ENCODE measurements at places on chromosomes 6 and 20. TPM values are rescaled to one million over a fixed set of nuclear protein-coding genes. Genes with fewer than 3 reads are reported as not detected.

Gene ADGRF4
- not detected for total RNA-seq

Gene SSTR4
- total RNA-seq: not detected

Gene HTR1B
- not detected for total RNA-seq

Gene VWA7
- 2.9 TPM for total RNA-seq

Gene SIRPA
- total RNA-seq: 2.6 TPM

GRCh38 chr6:1244278-1244677 is 67.6 kb upstream of the FOXQ1 start:
- peaks cover 17% of the 10 kb centered on the region for H3K27me3 ChIP-seq
- no peak for DNase-seq
- no peaks in the 10 kb centered on the region for H3K4me1 ChIP-seq
- H3K4me3 ChIP-seq: no peak overlapping the region

DNA sequence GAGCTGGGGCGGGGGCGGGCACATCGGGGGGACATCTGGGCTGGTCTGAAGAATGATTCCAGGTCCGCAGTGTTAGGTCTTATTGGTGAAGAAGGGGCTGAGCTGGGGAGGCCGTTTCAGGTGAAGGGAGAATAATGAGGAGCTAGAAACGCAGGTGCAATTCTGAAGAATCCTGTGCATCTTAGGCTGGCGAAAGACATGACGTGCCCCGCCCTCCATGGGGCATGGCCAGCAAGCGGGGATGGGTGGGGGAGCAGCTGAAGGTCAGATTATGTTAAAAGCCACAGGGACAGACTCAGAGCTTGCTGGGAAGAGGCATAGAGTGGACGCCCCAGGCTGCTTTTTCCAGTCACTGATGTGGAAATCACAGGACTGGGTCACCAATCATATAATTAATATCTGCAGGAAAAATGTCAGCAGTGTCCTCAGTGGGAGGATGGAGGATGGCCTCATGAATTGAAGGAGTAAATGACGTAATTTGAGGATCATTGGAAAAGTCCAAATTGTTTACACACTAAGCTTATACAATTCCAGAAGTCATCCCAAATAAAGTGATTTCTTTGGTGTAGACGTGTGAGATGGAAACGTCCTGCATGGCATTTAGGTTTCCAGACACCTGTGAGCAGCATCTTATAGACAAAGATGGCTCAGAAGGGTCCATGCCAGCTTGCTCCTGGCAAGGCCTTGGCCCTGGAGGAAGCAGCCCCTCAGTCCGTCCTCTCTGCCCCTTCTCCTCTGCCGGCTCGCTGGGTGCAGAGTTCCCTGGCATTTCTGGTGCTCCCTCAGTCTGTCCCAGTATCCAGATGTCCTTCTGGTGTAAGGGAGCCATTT is 109.6 kb upstream of the FRMD1 start:
- peaks cover 3% of the 10 kb centered on the region for H3K4me1 ChIP-seq
- H3K27ac ChIP-seq: no peak overlapping the region
- no peaks in the 10 kb centered on the region for H3K36me3 ChIP-seq
- no peak overlapping the region for H3K4me3 ChIP-seq
- DNase-seq: no peak

DNA sequence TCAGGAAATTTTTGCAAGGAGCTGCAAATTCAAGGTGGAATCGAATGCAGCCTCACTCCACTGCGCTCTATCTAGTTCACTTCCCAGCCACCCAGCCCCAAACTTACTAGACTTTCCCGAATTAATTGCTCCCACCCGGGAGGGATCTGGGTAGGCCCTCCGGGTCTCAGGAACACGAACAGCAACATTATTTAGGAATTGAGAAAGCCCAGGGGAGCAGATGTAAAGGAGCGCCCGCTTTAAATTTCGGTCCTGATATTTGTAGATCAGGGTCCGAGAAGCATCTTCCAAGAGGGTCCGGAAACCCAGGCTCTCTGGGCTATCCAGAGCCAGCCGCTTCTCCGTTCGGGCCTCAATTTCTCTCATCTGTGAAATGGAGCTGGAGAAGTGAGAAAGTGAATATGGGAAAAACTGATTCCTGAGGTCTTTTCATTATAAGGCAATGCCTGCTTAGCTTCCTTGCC is 490 bp upstream of the ID1 start:
- peaks cover 35% of the 10 kb centered on the region for H3K27me3 ChIP-seq
- peaks cover 26% of the 10 kb centered on the region for H3K4me1 ChIP-seq
- H3K4me3 ChIP-seq: peak overlapping the region; percentile 96
- peak overlapping the region; percentile 45 for H3K27ac ChIP-seq
- DNase-seq: no peak

DNA sequence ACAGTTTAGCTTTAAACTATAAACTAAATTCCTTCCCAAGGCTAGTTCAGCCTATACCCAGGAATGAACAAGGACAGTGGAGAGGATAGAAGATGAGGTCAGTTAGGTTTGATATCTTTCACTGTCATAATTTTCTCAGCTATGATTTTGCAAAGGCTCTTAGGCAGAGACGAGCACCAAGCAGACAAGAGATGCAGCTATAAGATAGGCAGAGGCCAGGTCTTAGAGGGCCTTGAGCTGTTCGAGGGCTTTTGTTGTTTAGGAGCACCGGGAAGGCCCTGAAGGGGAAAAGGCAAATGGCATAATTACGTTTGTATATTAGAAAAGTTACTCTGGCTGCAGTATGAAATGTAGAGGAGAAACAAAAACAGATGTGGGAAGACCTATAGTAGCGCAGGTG is 59.8 kb downstream of the DOP1A start:
- H3K4me1 ChIP-seq: peaks cover 7% of the 10 kb centered on the region
- no peaks in the 10 kb centered on the region for H3K27me3 ChIP-seq
- no peak overlapping the region for H3K27ac ChIP-seq
- no peak overlapping the region for H3K4me3 ChIP-seq

GRCh38 chr6:19723545-19723944 is 113.6 kb upstream of the ID4 start:
- H3K27ac ChIP-seq: no peak overlapping the region
- no peak overlapping the region for H3K4me3 ChIP-seq
- H3K27me3 ChIP-seq: no peaks in the 10 kb centered on the region
- no peaks in the 10 kb centered on the region for H3K4me1 ChIP-seq
- no peak for DNase-seq
- no peaks in the 10 kb centered on the region for H3K36me3 ChIP-seq

- DNase-seq: no peak
- H3K36me3 ChIP-seq: peaks cover 22% of the 10 kb centered on the region
- no peak overlapping the region for H3K4me3 ChIP-seq
- peak overlapping the region; percentile 45 for H3K27ac ChIP-seq
- H3K27me3 ChIP-seq: no peaks in the 10 kb centered on the region
- H3K4me1 ChIP-seq: peaks cover 18% of the 10 kb centered on the region
Observed at GRCh38 chr20:32845786-32846185, 12.9 kb upstream of the EFCAB8 start.

DNA sequence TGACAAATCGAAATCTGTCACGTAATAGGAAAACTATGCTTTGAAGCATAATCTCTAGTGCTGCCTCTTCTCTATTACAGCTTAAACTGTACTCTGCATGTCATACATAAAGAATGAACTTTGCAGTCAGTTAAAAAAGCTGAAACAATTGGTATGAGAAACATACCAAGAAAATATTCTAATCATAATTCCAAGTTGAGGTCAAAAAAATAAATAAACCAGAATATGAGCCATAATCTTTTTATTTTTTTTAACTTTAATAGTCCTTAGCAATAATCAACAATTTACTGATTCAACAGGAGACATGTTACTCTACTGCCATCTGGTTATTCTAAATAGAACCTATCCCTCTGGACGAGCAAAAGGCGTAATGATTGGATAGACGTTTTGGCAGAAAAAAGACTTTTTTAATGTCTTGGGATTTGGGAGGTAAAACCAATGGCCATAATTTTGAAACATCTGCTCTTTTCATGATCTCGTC is 224.4 kb upstream of the FLRT3 start:
- H3K27me3 ChIP-seq: no peaks in the 10 kb centered on the region
- H3K4me1 ChIP-seq: no peaks in the 10 kb centered on the region
- no peak overlapping the region for H3K4me3 ChIP-seq
- H3K27ac ChIP-seq: no peak overlapping the region
- no peaks in the 10 kb centered on the region for H3K36me3 ChIP-seq
- no peak for DNase-seq

DNA sequence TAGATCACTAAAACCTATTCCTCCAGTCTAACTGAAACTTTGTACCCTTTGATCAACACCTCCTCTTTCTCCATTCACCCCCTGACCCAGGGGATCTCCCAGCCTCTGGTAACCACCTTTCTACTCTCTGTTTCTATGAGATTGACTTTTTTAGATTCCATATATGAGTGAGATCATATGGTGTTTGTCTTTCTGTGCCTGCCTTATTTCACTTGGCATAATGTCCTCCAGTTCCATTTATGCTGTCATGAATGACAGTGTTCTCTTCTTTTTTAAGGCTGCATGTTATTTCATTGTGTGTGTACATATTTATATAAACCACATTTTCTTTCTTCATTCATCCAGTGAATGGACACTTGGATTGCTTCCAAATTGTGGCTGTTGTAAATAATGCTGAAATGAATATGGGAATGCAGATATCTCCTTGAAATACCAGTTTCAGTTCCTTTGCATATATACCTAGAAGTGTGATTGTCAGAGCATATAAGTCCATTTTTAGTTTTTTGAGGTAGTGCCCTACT is 57.7 kb downstream of the DHX35 start:
- no peaks in the 10 kb centered on the region for H3K27me3 ChIP-seq
- H3K4me3 ChIP-seq: no peak overlapping the region
- no peak overlapping the region for H3K27ac ChIP-seq
- peaks cover 19% of the 10 kb centered on the region for H3K4me1 ChIP-seq

- peaks cover 10% of the 10 kb centered on the region for H3K36me3 ChIP-seq
- peaks cover 2% of the 10 kb centered on the region for H3K4me1 ChIP-seq
- DNase-seq: no peak
- no peak overlapping the region for H3K4me3 ChIP-seq
Observed at GRCh38 chr20:58822149-58822548, 28.6 kb downstream of the GNAS-AS1 start.

- peaks cover 29% of the 10 kb centered on the region for H3K27me3 ChIP-seq
- no peaks in the 10 kb centered on the region for H3K36me3 ChIP-seq
- peaks cover 3% of the 10 kb centered on the region for H3K4me1 ChIP-seq
- no peak for DNase-seq
- H3K4me3 ChIP-seq: no peak overlapping the region
Observed at GRCh38 chr6:56899311-56899710, 55.6 kb upstream of the BEND6 start.

DNA sequence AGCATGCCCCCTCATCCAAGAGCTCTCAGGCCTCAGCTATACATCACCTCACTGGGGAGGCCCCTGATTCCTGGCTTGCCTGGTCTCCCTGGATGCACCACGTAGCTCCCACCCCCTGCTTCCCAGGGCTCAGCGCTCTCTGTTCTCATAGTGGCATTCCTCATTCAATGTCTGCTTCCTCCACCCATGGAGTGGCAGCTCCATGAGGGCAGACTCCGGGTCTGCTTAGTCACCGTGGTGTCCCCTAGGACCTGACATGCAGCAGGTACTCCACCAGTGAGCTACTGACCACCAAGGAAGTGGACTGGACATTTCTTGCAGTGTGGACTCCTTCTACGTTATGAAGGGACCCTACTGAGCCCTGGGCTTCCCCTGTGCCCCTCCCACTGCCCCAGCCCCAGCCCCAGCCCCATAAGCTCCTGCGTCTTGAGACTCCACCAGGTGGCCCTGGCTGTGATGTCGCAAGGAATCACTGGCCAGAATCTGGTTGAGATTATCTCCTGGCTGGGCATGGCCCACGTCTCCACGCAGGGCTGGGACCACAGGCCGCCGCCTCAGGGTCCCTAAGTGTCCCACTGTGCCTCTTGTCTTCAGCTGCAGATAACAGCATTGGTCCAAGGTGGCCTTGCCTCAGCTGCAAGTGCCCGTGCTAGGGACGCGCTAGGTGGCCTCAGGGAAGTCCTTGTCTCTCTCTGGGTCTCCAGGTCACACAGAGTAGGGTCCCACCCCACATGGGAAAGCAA is 26.7 kb downstream of the CEBPB start:
- peaks cover 2% of the 10 kb centered on the region for H3K4me1 ChIP-seq
- H3K27me3 ChIP-seq: peaks cover 40% of the 10 kb centered on the region
- DNase-seq: no peak
- no peak overlapping the region for H3K27ac ChIP-seq
- no peak overlapping the region for H3K4me3 ChIP-seq

- H3K27ac ChIP-seq: peak overlapping the region; percentile 98
- peak overlapping the region; percentile 68 for H3K4me3 ChIP-seq
- no peaks in the 10 kb centered on the region for H3K36me3 ChIP-seq
- H3K4me1 ChIP-seq: peaks cover 27% of the 10 kb centered on the region
- H3K27me3 ChIP-seq: no peaks in the 10 kb centered on the region
Observed at GRCh38 chr6:36682328-36683144, 4.0 kb downstream of the CDKN1A start.

- H3K36me3 ChIP-seq: peaks cover 5% of the 10 kb centered on the region
- H3K27me3 ChIP-seq: no peaks in the 10 kb centered on the region
- H3K4me1 ChIP-seq: peaks cover 3% of the 10 kb centered on the region
- DNase-seq: no peak
Observed at GRCh38 chr6:158311626-158312025, 639 bp upstream of the TULP4 start.

DNA sequence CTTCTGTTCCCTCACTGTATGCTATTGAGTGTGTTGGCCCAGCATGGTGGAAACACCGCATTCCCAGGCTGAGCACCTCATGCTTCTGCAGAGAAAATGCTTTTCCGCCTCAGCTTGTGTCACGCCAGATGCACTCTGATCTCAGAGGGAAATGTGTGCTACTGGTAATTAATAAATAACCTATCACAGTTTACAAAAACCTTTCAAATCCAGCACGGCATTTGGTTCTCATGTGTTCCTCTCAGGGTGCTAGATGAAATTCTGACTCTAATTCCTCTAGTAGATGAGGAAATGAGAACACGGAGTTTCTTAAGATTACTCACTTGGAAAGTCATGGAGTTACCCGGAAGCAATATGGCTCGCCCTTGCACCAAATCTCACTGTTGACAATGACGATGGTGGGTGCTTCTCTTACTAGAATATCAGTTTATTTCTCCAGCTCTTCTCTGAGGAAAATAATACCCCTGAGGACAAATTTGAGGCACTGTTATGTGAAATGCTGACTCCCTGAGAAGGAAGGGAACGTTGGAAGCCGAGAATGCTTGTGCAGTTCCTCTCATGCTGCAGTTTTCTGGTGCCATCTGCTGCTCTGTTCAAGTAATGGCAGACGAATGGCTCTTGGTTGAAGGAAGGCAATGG is 116.6 kb downstream of the RNF144B start:
- peak; percentile 12 for DNase-seq
- no peak overlapping the region for H3K27ac ChIP-seq
- H3K36me3 ChIP-seq: no peaks in the 10 kb centered on the region
- H3K4me1 ChIP-seq: peaks cover 3% of the 10 kb centered on the region
- no peak overlapping the region for H3K4me3 ChIP-seq

Measured in T-helper 17 cell (primary cell).